ENCODE measurements at places on chromosomes 12 and 14.

- DNase-seq, result peak; percentile 79
Observed at GRCh38 chr14:20662968-20663732, 21.2 kb upstream of the RNASE4 start.

DNA sequence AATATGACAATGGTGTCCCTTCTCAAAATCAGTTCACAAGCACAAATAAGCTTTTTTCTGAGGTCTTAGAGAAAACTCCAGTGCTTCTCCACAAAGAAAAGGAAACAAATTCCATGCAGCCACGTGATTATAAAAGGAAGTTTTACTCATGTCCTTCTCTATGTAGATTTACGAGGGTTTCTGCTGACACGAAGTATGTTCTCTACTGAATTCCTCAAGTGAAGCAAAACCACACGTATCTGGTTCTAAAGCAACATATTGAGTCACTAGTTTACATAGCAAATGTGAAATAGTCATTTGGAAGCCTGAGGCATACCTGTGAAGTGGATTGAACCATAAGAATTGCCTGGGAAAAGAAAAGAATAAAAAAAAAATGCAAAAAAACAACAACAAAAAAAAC lies 31.9 kb downstream of the BMP4 start:
- no peak for DNase-seq

DNA sequence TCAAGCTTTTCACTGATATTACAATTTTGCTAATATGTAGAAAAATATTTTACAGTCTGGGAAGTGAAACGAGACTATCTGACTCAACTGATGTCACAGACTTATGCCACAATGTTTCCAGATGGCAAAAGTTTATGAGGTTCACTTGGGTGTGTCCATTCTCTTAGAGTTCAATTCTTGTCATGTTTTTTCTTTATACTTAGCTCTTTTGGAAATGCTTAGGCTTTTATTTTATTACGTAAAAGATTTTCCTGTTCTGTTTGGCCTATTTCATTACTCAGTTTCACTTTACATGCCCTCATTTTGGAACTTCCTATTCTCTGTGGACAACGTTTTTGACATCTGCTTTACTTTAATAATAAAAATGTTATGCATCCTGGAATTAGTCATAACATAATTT lies 2.1 kb upstream of the PDZRN4 start:
- DNase-seq, result no peak

GRCh38 chr12:11978726-11979384 lies 91.9 kb upstream of the BCL2L14 start:
- DNase-seq, result no peak

DNA sequence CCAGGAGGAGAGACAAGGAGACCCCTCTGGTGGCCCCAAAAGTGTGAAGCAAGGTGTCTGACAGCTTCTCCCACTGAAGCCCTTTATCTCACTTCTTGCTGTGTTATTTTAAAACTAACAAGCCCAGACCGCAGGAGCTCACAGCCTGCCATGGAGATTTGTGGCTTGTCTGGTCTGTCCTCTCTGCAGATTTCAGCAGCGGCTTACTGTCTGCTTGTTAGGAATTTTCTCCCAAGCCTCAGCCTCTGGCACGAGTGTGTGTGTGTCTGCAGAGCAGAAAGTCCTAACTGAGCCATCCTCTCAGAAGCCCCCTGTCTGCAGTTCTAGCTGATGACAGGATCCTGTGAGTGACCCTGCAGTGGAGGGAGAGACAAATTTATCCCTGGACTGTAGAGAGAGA lies 87.9 kb upstream of the HSPB8 start:
- no peak for DNase-seq

DNA sequence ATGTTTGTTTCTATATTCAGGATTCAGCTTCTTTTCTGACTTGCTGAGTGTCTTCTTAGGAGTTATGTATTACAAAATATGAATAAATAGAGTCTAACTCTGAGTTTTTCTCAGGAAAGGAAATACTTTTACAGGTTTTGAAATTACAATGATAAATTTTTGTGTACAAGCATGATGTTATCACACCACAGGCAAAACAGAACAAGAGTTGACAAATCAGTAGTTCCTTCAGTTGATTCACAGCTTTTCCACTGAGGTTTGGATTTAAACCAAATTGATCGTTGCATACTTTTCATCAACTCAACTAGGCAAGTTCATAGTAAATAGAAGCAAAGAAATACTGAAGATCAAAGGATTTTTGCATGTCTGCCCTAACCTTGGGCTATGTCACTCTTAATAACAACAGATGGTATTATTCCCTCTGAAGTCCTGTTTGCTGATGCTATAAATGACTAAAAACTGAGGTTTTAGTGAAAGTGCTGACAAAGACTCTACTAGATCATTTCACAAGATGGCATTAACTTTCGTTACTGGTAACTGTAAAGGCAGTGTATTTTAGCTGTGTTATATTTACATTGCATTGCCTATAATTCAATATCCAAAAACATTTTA lies 520.2 kb downstream of the FLRT2 start:
- DNase-seq, result no peak

DNA sequence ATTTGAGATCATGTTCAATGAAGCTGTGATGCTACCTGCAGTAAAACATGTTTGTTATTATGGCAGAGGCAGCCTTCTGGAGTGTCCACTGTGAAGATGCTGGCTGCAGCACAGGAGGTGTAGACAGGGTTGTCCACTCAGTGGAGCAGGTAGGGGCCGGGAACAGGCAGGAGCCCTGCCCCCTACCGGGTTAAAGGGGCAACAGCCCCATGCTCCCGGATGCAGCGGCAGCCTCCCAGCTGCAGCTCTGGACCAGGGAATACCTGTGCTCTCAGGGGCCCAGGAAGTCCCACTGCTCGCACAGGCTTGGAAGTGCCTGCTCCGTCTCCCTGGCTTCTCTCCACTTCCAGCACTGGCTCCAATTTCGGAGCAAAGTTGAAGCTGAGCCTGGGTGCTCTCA lies 401.6 kb downstream of the FOXG1 start:
- DNase-seq, result no peak

DNA sequence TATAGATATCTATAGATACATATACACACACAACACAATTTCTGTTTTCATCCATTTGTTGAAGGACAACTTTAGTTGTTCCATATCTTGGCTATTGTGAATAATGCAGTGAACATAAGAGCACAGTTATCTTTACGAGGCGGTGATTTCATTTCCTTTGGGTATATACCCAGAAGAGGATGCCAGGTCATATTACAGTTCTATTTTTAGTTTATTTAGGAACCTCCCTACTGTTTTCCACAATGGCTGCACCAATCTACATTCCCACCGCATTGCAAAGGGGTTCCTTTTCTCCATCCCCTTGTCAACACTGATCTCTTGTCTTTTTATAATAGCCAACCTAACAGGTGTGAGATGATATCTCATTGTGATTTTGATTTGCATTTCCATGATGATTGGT lies 143.4 kb upstream of the ARHGAP5 start:
- no peak for DNase-seq

- peak; percentile 55 for DNase-seq
Observed at GRCh38 chr12:118060301-118061010, 523 bp downstream of the WSB2 start.

GRCh38 chr14:50311337-50311971 lies 575 bp downstream of the L2HGDH start:
- no peak for DNase-seq

Measured in right cardiac atrium (tissue), 5 donors.